ENCODE measurements at places on chromosomes 11 and 22.

DNA sequence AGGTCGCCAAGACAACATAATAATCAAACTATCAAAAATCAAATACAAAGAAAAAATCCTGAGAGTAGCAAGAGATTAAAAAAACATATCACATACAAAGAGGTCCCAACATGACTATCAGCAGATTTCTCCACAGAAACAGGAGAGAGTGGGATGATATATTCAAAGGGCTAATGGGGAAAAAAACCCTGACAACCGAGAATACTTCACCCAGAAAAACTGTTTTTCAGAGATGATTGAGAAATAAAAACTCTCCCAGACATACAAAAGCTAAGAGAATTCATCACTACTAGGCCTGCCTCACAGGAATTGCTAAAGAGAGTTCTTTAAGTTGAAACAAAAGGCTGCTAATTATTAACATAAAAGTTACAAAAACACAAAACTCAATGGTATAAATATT is 108.1 kb downstream of the EFCAB6 start:
- DNase-seq, result no peak

- DNase-seq, result no peak
Measured at GRCh38 chr11:18618342-18619025, 15.7 kb downstream of the SPTY2D1 start.

DNA sequence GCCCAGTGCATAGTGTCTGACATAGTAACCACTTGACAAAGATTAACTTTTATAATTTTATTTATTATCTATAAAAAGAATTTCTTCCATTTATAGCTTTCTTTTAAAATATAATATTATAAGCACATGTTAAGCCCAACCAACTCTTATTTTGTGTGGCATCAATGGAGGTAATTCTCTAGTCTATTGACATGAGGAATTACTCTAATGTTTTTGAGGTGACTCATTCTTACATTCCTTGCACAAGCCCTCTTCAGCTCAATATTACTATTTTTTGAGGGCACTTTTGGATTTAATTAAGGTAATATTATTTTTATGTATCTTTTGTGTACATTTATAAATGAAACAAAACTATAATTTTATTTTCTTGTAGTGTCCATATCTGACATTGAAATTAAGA is 59.6 kb downstream of the AASDHPPT start:
- no peak for DNase-seq

DNA sequence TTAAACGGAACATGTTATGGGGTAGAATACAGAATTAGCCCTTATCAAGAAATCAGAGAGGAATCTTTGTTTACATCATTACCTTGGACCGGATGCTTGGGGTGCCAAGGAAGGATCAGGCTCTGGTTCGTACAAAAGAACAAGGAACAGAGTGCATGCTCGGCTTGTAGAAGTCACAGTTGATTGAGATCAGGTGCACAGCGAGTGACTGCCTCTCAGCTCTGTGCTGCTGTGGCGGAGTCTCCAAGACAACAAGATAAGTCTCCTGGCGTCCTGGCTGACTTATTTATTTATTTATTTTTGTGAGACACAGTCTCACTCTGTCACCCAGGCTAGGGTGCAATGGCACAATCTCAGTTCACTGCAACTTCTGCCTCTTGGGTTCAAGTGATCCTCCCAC is 31.8 kb downstream of the GLB1L2 start:
- no peak for DNase-seq
